ENCODE measurements at places on chromosomes 4 and X.

- DNase-seq, result no peak
These were observed 17.1 kb downstream of the PSAPL1 start for GRCh38 chr4:7417639-7418038.

- no peak for DNase-seq
These were observed 28.3 kb downstream of the TMEM144 start for GRCh38 chr4:158238575-158238974.

- DNase-seq, result no peak
These were observed 72.4 kb upstream of the ANXA10 start for GRCh38 chr4:168019921-168020320.

GRCh38 chr4:15001248-15001868 is 923 bp upstream of the CPEB2 start:
- DNase-seq, result peak; percentile 89

DNA sequence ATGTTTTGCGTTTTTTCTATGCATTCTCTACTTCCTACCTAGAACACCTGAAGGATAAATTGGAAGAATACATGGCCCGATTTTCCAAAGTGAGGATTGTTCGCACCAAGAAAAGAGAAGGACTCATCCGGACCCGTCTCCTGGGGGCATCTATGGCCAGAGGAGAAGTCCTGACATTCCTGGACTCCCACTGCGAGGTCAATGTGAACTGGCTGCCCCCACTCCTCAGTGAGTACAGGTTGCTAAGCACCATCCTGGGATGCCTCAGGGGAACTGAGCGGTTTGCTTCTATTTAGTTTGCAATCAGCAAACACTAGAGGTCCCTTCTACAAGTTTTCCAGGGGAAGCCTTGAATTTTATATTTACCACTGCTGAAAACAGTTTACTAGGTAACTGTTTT is 359.3 kb upstream of the GALNT7 start:
- DNase-seq, result no peak

- DNase-seq, result no peak
These were observed 144.2 kb upstream of the GEMIN8 start for GRCh38 chrX:14173873-14174272.

GRCh38 chr4:71765350-71765749 is 18.5 kb downstream of the GC start:
- DNase-seq, result no peak

GRCh38 chr4:147933316-147933715 is 201.4 kb downstream of the ARHGAP10 start:
- DNase-seq, result no peak

GRCh38 chr4:123306769-123307168 is 89.8 kb upstream of the SPRY1 start:
- no peak for DNase-seq

DNA sequence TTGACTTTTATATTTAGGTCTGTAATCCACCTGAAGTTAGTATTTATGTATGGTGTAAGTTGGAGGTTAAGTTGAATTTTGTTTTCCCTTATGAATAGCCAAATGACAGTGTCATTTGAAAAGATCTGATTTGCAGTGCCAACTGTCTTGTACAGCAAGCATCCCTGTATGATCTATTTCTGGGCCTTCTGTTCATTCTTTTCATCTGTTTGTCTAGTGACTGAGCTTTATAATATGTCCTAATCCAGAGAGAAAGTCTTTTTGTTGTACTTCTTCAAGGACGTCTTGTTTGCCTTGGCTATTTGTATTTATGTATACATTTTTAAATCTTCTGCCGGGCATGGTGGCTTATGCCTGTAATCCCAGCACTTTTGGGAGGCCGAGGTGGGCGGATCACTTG is 39.6 kb downstream of the CDKL5 start:
- DNase-seq, result no peak

GRCh38 chrX:15749642-15750610 is 11.9 kb downstream of the CA5B start:
- peak; percentile 58 for DNase-seq

- DNase-seq, result peak; percentile 41
These were observed 96.2 kb downstream of the UGT8 start for GRCh38 chr4:114694770-114695169.

DNA sequence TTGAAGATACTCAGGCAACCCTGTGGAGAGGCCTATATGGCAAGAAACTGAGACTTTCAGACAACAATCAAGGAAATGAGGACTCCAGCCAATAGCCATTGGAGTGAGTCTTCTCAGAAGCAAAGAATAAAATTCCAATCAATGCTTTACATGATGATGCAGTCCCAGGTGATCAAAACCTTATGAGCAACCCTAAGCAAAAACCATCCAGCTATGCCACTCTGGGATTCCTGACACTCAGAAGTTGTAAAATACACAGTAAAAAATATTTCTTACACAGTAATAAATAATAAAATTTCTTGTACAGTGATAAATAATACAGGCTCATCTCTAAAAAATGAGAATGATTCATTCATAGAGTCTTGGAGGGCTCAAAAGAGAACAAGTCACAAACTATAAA is 150.6 kb downstream of the IL15 start:
- no peak for DNase-seq

DNA sequence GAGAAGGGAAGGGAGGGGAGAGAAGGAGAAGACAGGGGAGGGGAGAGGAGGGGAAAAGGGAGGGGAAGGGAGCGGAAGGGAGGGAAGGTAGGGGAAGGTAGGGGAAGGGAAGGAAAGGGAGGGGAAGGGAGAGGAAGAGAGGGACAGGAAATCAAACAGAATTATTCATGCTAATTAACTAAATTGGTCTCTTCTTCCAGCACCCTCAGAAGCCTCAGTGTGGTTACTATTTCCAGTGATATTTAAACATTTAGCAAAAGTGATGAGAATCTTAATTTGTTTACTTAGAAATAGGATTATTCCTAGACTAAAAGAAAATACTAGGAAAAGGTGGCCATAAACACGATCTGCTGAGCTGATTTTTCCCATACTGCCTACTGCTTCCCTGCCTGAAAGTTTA is 193.1 kb upstream of the CPEB2 start:
- no peak for DNase-seq

GRCh38 chr4:7222521-7222920 is 30.2 kb downstream of the SORCS2 start:
- no peak for DNase-seq

- no peak for DNase-seq
These were observed 7.5 kb downstream of the HADH start for GRCh38 chr4:107996949-107997788.

GRCh38 chrX:46611658-46612362 is 38.2 kb downstream of the CHST7 start:
- no peak for DNase-seq

- no peak for DNase-seq
These were observed 174.4 kb downstream of the FHIP1A start for GRCh38 chr4:151583157-151583914.

DNA sequence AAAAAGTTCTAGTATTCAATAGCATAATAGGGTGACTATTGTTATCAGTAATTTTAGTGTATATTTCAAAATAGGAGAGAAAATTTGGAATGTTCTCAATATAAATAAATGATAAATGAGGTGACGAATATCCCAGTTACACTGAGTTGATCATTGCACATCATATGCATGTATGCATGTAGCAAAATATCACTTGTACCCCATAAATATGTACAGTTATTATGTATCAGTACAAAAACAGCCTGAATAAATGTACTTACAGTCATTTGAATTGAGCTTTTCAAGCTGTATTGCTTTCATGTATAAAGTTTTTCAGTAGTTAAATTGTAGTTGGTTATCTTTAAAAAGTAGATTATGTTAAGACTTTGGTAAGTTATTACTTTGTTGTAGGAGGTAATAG is 12.6 kb downstream of the CISD2 start:
- DNase-seq, result no peak

GRCh38 chr4:152620915-152621314 is 58.9 kb downstream of the TMEM154 start:
- DNase-seq, result no peak

DNA sequence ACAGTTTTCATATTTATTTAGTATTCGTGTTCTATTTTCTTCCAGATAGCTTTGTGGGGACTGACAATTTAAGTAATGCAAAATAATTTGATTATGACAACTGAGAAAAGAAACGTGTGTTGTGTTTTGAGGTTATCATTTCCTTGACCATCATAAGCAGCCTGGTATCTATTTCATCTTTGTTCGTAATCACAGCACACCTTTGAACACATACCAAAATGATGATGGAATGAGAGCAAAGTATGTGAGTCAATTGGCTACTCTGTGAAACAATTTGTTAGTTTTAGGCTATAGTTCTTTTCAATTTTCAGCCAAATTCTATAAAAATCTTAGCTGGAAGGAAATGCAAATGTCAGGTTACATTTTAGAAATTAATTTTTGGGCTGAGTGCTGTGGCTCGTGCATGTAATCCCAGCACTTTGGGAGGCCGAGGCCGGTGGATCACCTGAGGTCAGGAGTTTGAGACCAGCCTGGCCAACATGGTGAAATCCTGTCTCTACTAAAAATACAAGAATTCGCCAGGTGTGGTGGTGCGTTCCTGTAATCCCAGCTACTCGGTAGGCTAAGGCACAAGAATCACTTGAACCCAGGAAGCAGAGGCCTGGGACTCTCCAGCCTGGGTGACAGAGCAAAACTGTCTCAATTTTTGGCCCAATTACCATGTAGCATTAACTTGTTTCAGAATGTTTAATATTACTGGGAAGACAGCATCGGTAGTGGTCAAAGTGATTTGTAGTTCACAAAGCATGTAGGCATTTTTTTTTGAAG is 1.1 kb upstream of the DUSP21 start:
- DNase-seq, result no peak

DNA sequence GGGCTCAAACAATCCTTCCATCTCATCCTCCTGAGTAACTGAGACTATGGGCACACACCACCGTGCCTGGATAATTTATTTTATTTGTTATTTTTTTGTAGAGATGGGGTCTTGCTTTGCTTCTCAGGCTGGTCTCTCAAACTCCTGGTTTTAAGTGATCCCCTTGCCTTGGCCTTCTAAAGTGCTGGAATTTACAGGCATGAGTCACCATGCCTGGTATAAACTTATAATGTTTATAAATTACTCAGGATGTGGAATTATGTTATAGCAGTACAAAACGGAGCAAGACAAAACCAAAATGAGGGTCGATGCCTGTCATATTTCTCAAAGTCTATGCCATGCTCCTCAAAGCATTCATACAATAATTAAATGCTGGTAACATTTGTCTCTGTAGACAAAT is 29.8 kb upstream of the TEX13C start:
- no peak for DNase-seq

- DNase-seq, result no peak
These were observed 330.2 kb upstream of the F9 start for GRCh38 chrX:139200346-139200745.

DNA sequence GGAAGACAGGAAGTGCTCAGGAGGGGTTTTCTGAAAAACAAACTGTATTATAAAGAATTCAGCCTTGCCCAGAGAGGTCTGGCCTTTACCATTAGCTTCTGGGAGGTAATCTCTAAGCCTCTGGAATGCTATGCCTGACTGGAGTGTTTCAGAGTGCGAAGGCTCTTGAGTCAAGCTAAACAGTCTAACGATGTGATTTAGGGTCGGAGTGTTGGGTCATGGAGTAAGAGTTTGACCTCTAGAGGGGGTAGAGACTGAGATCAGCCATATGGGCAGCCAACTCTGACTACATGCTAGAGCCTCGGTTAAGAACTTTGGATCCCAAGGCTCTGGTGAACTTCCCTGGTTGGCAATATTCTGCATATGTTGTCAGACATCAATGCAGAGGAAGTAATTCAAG is 15.0 kb downstream of the BOD1L1 start:
- no peak for DNase-seq

DNA sequence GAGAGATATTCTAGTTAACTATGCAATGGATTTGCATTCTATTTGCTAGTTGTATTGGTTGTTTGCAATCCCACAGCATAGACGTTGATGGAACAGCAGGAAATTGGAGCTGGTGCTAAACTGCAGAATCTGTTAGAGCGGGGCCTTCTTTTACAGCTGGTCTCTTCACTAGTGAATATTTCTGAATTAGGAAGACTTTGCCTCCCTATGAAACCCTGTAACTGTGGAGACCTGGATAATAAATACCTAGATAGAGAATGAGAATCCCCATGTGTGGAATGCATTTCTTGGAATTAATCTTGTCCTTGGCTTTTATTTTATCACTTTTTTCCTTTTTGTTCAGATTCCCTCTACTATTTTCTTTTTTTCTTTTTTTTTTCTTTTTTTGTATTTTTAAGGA is 109.7 kb downstream of the SHROOM3 start:
- no peak for DNase-seq

DNA sequence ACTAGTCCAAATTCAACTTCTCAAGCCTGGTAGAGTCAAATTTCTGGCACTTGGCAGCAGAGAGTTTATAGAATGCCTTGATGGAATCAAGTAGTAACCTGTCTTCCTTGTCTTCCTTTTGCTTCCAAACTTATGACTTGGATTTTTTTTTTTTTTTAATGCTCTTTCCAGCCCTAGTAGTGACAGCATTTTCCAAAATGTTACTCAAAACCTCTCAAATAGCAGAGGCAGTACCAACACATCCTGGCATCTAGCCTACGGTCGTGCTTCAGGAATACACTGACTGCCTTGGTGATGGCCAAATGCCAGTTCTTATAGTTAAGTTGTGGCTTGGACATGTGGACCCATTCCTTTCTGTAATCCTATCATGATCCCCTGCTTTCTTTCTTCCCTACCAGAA is 46.0 kb downstream of the GALNT7 start:
- no peak for DNase-seq

- DNase-seq, result no peak
These were observed 298.9 kb downstream of the PDGFC start for GRCh38 chr4:156672492-156673305.

GRCh38 chr4:30717208-30718020 is 2.8 kb upstream of the PCDH7 start:
- DNase-seq, result no peak

DNA sequence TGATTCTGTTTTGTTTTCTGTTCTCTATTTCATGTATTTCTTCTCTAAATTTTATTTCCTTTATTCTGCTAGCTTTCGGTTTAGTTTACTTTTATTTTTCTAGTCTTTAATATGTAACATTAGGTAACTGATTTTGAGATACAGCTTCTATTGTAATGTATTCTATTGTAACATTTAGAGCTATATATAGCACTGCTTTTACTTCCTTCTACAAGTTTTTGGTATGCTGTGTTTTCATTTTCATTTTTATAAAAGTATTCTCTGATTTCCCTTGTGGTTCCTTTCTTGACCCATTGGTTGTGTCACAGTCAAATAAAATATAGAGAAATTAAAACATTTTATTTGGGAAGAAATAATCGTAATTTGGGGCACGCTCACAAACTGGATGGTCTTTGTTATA is 13.9 kb upstream of the CT47A1 start:
- no peak for DNase-seq

DNA sequence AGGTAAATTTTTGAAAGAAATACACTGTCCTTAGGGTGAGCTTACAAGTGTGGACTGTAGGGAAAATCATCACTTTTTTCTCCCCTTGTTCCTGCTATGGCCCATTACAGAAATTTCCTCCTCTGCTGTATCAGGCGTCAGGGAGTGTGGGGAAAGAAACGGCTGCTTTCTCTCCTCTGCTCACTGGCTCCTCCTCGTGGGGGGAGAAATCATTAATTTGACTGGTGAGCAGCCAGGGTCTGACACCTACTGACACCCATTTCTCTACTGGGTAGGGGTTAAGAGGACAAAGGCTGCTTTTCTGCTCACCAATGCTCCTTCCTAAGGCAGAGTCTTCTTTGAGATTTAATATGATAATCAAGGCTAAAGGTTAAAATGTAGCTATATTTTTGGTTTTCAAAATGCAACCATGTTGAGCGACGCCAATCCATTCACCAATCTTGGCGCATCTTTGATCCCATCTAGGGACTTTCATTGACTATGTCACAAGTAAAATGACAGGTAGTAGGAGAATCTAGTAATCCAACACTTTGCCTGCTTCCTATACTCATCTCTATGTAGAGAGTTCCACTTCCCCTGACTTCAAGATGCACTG is 25.1 kb downstream of the SETD7 start:
- DNase-seq, result peak; percentile 70

- no peak for DNase-seq
These were observed 181.7 kb downstream of the SLC39A8 start for GRCh38 chr4:102163404-102164140.

Data from suppressor macrophage treated with lipopolysaccharide for 4 hours (primary cell).